GM04504 (cell line): ENCODE measurements at places on chromosomes 12 and 14.

GRCh38 chr14:33897878-33898535 lies 52.9 kb downstream of the EGLN3 start:
- no peak for DNase-seq

- DNase-seq = no peak
Measured at GRCh38 chr12:84435682-84436081, 476.9 kb downstream of the SLC6A15 start.

DNA sequence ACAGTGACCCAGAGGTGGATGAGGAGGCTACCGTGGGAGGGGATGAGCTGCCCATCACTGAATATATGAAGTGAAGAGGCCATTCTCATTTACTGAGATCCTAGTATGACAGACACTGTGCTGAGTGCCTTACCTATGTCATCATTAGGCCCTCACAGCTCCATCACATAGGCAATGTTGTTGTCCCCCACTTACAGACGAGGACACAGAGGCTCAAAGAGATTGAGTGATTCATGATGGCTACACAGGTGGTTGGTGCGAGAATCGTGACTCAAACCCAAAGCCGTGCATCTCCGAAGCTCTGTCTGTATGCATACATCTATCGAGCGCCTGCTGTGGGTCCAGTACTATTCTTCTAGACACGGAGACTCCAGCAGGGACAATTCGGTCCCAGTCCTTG lies 5.9 kb upstream of the CCDC197 start:
- no peak for DNase-seq

DNA sequence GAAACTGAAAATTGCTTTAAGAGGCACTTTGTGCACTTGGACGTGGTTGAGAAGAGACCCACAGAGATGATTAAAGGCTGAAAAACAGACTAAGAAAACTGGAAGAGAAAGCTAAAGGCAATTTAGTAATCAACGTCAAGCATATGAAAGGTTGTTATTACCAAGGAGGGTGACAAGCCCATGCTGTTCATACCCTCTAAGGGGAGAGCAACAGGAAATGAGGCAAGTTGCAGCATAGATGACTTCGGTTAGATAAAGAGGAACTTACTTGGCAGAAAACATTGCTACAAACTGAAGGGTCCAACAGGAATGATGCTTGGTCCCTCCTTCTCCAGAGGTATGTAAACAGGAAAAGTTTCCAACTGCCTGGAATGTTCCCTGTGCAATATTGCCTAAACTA lies 107.8 kb downstream of the DUSP6 start:
- no peak for DNase-seq

GRCh38 chr14:91305650-91306431 lies 61.3 kb upstream of the GPR68 start:
- DNase-seq = no peak

- DNase-seq = no peak
Measured at GRCh38 chr14:27079716-27080115, 481.9 kb upstream of the NOVA1 start.

- peak; percentile 28 for DNase-seq
Measured at GRCh38 chr12:57552835-57553313, 3.0 kb downstream of the KIF5A start.
